CD4-positive, alpha-beta T cell (primary cell): ENCODE measurements at places on chromosomes 16 and 17. TPM values are rescaled to one million over a fixed set of nuclear protein-coding genes. Genes with fewer than 3 reads are reported as not detected.

The CACNG1 gene
- not detected for total RNA-seq

The MYO15A gene
- total RNA-seq, result 1.6 TPM

DNA sequence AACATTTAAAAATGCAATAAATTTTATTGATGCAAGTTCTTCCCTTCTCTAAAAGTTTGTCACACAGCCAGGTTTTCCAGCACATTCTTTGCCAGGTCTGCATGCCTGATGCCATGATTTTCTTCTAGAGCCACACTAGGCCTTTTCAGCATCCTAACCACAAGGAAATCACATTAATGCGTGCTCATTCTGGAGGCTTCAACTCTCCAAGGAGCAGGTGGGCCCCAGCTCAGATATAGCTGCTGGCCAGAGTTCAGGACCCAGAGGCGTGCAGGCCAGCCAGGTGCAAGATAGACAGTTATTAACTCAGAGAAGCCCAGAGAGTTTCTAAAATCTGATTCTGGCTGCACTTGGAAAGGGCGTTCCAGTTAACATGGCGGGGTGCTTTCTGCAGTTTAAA is 124.5 kb upstream of the MAF start:
- DNase-seq, result no peak
- no peak overlapping the region for H3K4me3 ChIP-seq
- no peak overlapping the region for H3K27ac ChIP-seq
- no peaks in the 10 kb centered on the region for H3K4me1 ChIP-seq

GRCh38 chr17:8164815-8165131 is 2.0 kb upstream of the VAMP2 start:
- H3K36me3 ChIP-seq, result peaks cover 19% of the 10 kb centered on the region
- peak overlapping the region; percentile 94 for H3K27ac ChIP-seq
- no peaks in the 10 kb centered on the region for H3K27me3 ChIP-seq
- H3K4me3 ChIP-seq, result peak overlapping the region; percentile 65

DNA sequence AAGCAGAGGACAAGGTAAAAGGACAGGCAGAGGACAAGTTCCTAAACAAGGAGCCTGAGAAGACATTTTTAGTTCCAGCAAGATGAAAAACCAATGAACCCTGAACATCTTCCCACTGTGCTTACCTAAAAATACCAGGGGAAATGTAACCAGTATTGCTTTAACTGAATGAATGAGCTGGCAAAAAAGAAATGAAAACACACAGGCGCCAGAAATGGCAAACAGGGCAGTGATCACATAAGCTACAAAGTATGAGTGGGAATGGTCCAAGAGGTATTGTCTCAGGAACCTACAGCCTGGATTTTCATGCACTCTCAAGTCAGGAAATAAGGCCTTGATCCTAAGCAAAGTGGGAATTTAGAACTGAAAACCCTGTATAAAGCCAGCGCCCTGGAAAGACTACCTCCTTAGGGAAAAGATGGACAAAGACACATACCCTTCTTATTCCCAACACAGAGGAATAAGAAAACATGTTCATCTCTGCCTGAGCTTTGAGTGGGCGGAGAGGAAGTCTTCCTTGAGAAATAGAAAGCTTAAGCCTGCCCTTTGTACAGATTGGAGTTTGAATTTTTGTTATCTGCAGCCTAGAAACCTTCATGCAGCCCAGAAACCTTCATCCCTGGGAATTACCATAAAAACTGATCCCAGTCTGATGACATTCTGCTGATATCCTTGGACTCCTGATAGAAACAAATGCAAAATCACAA is 2.1 kb downstream of the CMTM2 start:
- H3K27ac ChIP-seq, result no peak overlapping the region
- H3K27me3 ChIP-seq, result peaks cover 21% of the 10 kb centered on the region
- DNase-seq, result no peak
